ENCODE measurements at places on chromosomes 12 and 14. TPM values are rescaled to one million over a fixed set of nuclear protein-coding genes. Genes with fewer than 3 reads are reported as not detected.

Gene MANSC1
- total RNA-seq: 1.8 TPM

GRCh38 chr14:99569725-99570543 is 34.1 kb downstream of the CCDC85C start:
- no peak for DNase-seq

Gene SLCO1B1
- not detected for total RNA-seq

DNA sequence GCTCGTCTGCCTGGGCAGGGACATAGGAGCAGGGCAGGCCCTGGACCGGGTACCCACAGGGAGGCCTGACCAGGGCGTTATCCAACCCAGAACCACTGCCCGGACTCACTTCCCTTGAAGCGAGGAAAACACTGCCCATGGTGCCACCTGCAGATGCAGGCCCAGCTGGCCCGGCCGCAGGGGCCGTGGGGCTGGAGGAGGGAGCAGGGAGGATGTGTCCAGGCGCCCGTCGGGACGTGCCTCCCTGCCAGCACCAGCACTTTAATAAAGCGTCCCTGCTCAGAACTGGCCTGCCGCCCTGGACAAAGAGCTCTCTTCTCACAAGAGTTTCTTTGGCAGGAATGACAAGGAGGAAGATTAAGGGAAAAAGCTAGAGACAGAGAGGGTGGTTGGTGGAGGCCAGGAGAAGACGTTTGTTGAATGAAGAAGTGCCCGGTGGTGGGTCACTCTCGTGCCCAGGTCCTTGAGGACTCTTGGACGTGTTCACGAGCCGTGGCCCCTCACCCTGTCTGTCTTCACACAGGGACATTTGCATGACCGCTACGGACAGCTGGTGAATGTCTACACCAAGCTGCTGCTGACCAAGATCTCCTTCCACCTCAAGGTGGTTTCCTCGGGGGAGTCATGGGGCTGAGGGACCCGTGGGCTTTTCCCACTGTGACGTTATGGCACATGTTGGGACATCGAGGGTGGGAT is 14.2 kb downstream of the HIP1R start:
- DNase-seq: no peak

DNA sequence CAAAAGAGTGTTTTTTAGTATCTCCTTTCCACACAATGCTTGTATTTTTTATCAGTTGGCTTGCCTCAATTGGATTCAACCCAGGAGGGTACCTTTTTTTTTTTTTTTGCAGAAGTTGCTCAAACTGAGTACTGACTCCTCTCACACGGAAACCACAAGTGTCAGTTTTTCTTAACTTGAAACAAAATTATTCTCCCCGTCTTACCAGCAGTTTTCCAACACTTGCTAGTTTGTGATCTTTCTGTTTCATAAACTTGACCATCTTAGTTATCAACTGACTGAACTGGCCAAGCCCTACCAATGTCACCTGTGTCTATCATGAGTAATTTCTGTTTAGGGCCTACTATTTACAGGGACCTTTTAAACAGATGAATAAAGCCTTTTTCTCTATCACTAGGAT is 34.1 kb upstream of the ITPR2 start:
- no peak for DNase-seq

- no peak for DNase-seq
Measured at GRCh38 chr12:110688446-110689280, at the start of gene HVCN1. Gene HVCN1, minus strand, starts transcription at chr12:110689115. Its CDS starts 5,870 bp downstream, at chr12:110683245.

DNA sequence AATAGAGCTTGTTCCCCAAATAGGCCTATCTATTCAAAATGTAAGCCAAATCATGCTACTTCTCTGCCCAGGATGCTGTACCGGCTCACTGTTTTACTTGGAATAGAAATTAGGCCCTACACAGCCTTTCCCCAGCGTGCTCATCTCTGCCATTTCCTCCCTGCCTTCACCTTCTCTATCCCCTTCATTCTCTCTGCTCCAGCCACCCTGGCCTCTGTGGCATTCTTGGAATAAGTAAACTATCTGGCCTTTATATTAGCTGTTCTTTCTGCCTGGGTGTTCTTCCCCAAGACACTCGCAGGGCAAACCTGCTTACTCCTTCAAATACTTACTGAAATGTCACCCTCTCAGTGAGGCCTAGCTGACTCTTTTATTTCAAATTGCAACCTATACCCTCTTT is 30.9 kb upstream of the DYRK2 start:
- DNase-seq: peak; percentile 43

GRCh38 chr14:50944647-50945413 is 547 bp upstream of the PYGL start:
- peak; percentile 63 for DNase-seq

DNA sequence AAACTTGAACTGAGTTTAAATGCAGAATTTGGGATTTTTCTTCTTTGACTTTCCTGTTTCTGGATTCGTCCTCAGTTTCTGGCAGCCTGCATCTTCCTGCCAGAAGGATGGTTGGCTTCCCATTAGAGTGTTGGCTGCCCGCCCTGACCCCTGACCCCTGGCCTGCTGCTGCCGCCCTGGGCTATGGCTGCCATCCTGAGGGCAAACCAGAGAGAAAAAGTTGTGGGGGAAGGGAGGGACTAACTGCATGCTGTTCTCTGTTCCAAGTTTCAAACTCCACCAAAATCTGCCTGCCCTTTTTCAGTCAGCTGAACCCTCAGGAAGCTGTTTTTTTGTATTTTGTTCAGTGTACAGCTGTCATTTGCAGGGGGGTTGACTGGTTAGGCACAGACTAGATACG is 48.4 kb downstream of the FNTB start:
- no peak for DNase-seq

DNA sequence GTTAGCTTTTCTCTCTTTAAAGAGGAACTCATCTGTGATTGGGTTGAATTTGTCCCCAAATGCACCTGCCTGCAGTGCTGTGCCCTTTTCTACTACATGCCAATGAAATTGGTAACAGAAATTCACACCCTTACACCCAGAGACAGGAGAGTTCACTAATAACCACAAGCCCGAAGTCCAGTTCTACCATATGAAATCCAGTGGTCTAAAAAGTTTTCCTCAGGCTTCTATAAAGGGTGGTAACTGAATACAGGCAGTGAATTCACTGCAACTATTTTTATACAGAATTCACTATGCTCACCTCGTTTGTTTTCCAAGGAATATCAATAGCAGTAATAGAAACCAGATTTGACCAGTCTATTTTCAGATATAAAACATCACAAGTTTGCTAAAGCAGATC is 31.5 kb upstream of the SOS2 start:
- no peak for DNase-seq

- DNase-seq: no peak
Measured at GRCh38 chr12:60174476-60174875, 578.6 kb downstream of the SLC16A7 start.

DNA sequence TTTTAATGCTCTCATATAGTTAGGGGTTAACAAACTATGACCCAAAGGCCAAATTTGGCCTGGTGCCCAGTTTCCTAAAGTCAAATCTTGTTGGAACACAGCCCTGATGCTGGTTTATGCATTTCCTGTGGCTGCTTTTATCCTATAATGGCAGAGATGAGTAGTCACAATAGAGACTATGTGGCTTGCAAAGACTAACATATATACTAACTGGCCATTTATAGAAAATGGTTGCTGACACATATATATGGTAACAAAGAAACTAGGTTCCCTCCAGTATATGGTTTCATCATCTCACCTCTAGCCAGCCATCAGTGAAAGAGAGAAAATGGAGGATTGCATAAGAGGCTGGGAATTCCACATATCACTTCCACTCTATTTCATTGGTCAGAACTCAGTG is 10.8 kb downstream of the NAV3 start:
- no peak for DNase-seq

DNA sequence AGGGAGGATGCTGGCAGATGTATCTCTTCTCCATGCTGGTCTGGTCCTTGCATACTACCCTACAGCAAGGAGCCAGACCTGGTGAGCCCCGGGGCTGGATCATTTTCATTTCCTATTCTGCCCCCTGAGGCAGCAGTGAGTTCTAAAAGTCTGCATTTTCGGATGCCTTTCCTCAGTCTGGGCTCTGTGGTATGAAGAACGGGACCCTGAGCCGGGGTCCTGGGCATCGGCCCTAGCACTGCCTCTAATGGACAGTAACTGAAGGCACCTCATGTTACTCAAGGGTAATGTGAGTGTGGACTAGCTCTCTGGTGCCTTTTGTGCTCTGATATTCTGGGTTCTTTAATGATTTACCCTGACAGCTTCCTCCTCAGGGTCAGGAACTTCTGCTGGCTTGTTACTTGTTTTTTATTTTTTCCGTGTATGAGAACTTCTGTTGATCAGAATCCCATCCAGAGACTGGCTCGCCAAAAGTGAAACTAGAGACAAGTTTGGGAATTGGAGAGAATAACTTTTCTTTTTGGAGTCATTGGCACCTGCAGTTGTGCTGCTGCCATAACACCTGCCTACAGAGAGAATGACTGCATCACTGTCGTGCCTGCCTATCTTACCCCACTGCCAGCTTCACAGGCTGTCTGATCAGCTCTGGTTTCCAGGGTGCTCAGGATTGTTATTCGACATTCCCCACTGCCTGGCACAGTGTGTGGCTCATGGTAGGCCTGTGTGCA is 62.3 kb downstream of the SUSD6 start:
- peak; percentile 77 for DNase-seq

Gene TAC3
- total RNA-seq: not detected

DNA sequence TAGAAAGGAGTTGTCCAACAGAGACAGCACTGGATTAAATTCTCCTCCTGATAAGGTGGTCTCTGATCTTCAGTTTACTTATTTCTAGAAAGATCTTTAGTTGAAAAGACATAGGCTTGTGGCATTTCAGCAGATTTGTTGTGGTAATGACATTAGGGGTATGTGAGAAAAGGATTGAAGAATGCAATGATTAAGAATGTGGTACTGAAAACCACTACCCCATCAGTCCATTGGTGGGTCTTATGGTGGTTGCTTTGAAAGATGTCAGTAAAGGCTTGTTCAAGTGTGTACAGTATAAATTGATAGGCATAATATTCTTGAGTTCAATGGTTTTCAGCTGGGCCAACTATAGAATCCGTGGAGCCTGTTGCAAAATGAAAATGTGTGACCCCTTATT is 10.8 kb downstream of the PPFIBP1 start:
- peak; percentile 70 for DNase-seq

Gene TPH2
- total RNA-seq: not detected

Gene FAM181A
- total RNA-seq: not detected

- no peak for DNase-seq
Measured at GRCh38 chr14:105974902-105975301, 448.5 kb downstream of the TMEM121 start.

Gene KRT75
- total RNA-seq: not detected

- DNase-seq: no peak
Measured at GRCh38 chr12:122138181-122138580, 35.8 kb downstream of the IL31 start.

- no peak for DNase-seq
Measured at GRCh38 chr12:110289044-110289710, 8.1 kb downstream of the ATP2A2 start.

DNA sequence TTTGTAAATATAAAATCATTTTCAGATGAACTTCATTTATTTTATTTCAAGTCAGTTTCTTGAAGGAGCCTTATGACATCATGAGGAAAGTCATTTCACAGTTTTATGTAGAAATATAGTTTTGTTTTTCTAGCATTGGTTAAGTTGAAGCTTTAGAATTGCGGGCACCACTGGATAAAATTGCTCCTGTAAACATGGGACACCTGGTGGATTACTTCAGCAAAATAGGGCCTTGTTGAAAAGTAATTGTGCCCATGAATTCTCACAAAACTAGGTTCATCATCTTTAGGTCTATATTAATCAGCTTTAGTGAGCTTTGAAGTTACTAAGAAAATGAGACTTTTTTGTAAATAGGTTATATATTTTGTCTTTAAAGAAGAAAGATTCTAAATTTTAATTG is 25.3 kb downstream of the CNTN1 start:
- no peak for DNase-seq

DNA sequence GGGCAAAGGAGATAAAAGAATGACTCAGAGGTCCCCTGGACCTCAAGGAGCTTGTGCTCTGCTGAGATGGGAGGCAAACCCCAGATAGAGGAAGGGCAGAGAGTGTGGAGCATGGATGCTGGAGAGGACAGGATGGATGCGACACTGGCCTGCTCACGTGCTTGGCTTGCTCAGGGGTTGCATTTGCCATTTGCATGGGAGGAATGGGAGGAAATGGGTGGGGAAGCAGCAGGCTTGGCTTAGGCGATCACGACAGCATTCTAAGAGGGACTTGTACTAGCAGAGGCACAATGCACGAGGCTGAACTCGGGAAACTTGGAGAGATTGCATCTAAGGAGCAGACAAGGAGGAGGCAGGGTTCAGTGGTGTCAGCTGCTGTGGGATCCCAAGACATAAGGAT is 19.8 kb downstream of the CD9 start:
- no peak for DNase-seq

DNA sequence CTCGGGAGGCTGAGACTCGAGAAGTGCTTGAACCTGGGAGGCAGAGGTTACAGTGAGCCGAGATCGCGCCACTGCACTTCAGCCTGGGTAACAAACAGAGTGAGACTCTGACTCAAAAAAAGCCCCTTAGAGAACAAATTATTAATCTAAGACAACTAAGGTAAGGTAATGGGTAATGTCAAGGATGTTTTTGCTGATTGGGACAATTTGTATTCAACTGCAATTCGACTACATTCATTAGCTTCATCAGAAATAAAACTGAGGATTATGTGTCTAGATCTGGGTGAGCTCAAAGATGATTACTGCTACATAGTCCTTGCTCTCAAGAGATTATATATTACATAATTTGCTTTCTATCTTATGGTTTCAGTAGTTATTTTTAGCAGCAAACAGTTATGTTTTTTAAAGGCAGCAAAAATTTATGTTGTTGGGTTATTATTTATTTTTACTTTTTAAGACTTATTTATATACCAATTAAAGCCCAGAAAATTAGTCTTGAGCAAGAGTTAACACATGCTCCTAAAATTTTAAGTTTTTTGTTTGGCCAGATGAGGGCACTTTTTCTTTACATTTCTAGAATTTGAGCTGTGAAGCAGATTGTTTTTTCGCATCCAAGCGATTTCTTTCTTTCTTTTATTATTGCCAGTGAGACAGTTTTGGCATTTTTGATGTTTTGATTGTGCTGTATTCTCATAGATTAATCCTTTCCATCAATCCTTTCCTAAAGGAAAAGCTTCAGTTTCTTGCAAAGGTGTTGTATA is 52.3 kb downstream of the PLEKHA5 start:
- no peak for DNase-seq

GRCh38 chr12:128966203-128966810 is 113.0 kb downstream of the GLT1D1 start:
- no peak for DNase-seq

Gene MEG3
- total RNA-seq: 14.3 TPM

Gene VAMP1
- 2.3 TPM for total RNA-seq

- peak; percentile 7 for DNase-seq
Measured at GRCh38 chr14:70585231-70585630, 15.2 kb downstream of the MED6 start.

GRCh38 chr12:115387467-115387901 is 703.5 kb upstream of the TBX3 start:
- no peak for DNase-seq

- no peak for DNase-seq
Measured at GRCh38 chr12:106089935-106090334, 48.8 kb downstream of the NUAK1 start.
